ENCODE measurements at places on chromosomes 7 and 10. TPM values are rescaled to one million over a fixed set of nuclear protein-coding genes. Genes with fewer than 3 reads are reported as not detected.

CAMK1D gene
- polyA plus RNA-seq, result 0.97 TPM

CALHM2 gene
- 0.92 TPM for polyA plus RNA-seq

AKR1C8 gene
- polyA plus RNA-seq, result not detected

CPN1 gene
- polyA plus RNA-seq, result not detected

ABCB4 gene
- not detected for polyA plus RNA-seq

SPDYE8 gene
- polyA plus RNA-seq, result not detected

DCLRE1A gene
- polyA plus RNA-seq, result 4.8 TPM

ECHDC3 gene
- 3.5 TPM for polyA plus RNA-seq

C10orf62 gene
- polyA plus RNA-seq, result 0.06 TPM

KCTD7 gene
- polyA plus RNA-seq, result 4.6 TPM

GRCh38 chr10:61669849-61670248 is 7.1 kb downstream of the CABCOCO1 start:
- no peak overlapping the region for H3K4me3 ChIP-seq
- DNase-seq, result no peak
- no peaks in the 10 kb centered on the region for H3K4me1 ChIP-seq
- no peaks in the 10 kb centered on the region for H3K27me3 ChIP-seq

DNA sequence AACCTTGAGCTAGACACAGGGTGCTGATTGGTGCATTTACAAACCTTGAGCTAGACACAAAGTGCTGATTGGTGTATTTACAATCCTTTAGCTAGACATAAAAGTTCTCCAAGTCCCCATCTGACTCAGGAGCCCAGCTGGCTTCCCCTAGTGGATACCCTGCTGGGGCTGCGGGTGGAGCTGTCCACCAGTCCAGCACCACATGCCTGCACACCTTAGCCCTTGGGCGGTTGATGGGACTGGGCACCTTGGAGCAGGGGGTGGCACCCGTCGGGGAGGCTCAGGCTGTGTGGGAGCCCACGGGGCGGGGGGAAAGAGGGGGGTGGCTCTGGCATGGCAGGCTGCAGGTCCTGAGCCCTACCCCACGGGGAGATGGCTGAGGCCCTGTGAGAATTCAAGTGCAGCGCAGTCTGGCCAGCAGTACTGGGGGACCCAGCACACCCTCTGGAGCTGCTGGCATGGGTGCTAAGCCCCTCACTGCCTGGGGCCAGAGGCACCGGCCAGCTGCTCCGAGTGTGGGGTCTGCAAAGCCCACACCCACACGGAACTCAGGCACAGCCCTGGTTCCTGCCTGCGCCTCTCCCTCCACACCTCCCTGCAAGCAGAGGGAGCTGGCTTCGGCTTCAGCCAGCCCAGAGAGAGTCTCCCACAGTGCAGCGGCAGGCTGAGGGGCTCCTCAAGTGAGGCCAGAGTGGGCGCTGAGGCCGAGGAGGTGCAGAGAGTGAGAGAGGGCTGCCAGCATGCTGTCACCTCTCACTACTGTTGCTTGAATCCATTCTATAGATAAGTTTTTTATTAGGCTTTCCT is 369.8 kb upstream of the SMIM30 start:
- H3K27me3 ChIP-seq, result no peaks in the 10 kb centered on the region
- no peak overlapping the region for H3K27ac ChIP-seq
- no peak for DNase-seq
- no peaks in the 10 kb centered on the region for H3K4me1 ChIP-seq
- no peak overlapping the region for H3K4me3 ChIP-seq
- no peaks in the 10 kb centered on the region for H3K36me3 ChIP-seq

- no peak overlapping the region for H3K4me3 ChIP-seq
- H3K4me1 ChIP-seq, result no peaks in the 10 kb centered on the region
These were observed 13.5 kb downstream of the KCNH2 start for GRCh38 chr7:150964593-150965111.

- DNase-seq, result no peak
- no peaks in the 10 kb centered on the region for H3K27me3 ChIP-seq
- peaks cover 28% of the 10 kb centered on the region for H3K36me3 ChIP-seq
These were observed 23.2 kb upstream of the PRKAR1B start for GRCh38 chr7:750111-750905.

DNA sequence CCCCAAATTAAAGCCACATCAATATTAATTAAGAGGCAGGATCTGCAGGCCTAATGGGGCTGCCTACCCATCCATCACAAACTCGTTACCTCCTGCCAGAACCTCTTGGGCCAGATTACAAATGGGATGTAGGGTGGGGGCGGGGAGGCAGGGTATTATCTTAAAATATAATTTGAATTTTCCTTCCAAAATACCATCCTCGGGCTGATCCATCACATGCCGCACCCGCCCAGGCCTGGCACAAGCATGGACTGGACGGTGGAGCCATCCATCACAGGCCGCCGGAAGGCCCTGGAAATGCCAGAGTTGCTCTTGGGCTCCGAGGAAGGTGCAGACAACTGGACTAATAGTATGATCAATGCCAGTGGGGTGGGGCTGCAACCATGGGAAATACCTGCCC is 212.8 kb downstream of the GRID1 start:
- no peaks in the 10 kb centered on the region for H3K27me3 ChIP-seq
- no peaks in the 10 kb centered on the region for H3K4me1 ChIP-seq
- no peak overlapping the region for H3K27ac ChIP-seq
- no peak overlapping the region for H3K4me3 ChIP-seq

- DNase-seq, result no peak
- no peaks in the 10 kb centered on the region for H3K36me3 ChIP-seq
- H3K4me3 ChIP-seq, result no peak overlapping the region
- H3K27me3 ChIP-seq, result no peaks in the 10 kb centered on the region
These were observed 9.0 kb upstream of the EZH2 start for GRCh38 chr7:148893071-148893470.

GRCh38 chr10:3481496-3481895 is 303.5 kb downstream of the KLF6 start:
- H3K27ac ChIP-seq, result peak overlapping the region; percentile 63
- peaks cover 42% of the 10 kb centered on the region for H3K4me1 ChIP-seq
- DNase-seq, result no peak

DNA sequence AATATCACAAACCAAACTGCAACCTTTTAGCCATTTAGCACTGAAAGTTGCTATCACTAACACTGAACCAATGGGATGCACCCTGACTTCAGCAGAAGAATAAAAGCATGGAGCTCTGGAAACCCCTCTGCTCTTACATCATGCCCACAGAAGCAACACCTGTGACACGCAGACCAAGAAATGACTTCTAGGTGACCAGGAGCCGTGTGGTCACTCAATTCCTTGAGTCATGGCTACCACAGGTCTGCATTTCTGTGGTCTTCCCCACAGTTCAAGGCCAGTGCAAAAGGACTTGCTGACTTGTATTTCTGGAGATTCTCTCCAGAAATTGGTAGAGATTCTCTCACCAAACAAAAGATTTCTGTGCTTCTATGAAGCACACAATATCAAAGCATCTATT is 38.3 kb downstream of the NRCAM start:
- no peaks in the 10 kb centered on the region for H3K27me3 ChIP-seq
- no peaks in the 10 kb centered on the region for H3K36me3 ChIP-seq
- DNase-seq, result no peak
- H3K4me3 ChIP-seq, result no peak overlapping the region

GRCh38 chr7:39845006-39845405 is 105.0 kb upstream of the CDK13 start:
- H3K36me3 ChIP-seq, result no peaks in the 10 kb centered on the region
- no peak overlapping the region for H3K27ac ChIP-seq
- no peaks in the 10 kb centered on the region for H3K27me3 ChIP-seq
- H3K4me3 ChIP-seq, result no peak overlapping the region

- peaks cover 22% of the 10 kb centered on the region for H3K36me3 ChIP-seq
- no peaks in the 10 kb centered on the region for H3K4me1 ChIP-seq
- H3K27me3 ChIP-seq, result no peaks in the 10 kb centered on the region
- no peak overlapping the region for H3K27ac ChIP-seq
- DNase-seq, result no peak
- H3K4me3 ChIP-seq, result no peak overlapping the region
These were observed 79.6 kb downstream of the SND1 start for GRCh38 chr7:127731431-127732080.

DNA sequence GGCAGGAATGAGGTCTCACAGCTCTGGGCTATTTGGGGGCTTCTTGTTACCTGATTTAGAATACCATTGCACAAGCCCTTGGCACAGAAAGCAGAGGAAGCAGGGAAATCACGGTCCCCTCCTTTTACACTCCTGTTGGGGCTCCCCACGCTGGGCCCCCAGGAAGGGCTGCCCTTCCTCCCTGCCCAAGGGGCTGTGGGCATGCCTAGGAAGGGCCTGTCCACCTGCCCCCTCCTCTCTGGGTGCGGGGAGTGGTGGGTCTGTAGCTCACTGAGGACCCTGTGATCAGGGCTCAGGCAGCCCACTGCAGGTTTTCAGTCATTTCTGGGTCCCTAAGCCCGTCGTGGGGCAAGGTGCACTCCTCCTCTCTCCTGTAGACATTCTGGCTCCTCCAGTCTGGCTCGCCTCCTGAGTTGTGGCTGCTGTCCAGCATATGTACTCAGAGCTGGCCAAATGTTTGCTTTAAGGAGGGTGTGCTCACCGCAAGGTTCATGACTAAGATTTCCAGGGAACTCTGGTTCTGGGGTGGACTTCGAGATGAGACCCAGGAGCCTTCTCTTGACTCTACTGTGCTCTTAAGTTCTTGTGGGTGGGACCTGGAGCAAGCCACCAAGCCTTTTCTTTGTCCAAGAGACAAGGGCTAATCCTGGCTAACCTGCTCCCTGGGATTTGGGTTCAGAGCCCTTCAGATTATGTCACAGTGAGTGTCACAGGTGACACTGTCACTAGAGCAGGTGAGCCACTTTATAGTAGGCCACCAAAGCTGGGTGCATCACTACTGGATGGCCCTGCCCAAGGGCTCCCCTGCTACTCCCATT is 56.0 kb downstream of the TACR2 start:
- peaks cover 53% of the 10 kb centered on the region for H3K4me1 ChIP-seq
- DNase-seq, result no peak
- H3K27me3 ChIP-seq, result no peaks in the 10 kb centered on the region
- H3K4me3 ChIP-seq, result no peak overlapping the region
- no peak overlapping the region for H3K27ac ChIP-seq

DNA sequence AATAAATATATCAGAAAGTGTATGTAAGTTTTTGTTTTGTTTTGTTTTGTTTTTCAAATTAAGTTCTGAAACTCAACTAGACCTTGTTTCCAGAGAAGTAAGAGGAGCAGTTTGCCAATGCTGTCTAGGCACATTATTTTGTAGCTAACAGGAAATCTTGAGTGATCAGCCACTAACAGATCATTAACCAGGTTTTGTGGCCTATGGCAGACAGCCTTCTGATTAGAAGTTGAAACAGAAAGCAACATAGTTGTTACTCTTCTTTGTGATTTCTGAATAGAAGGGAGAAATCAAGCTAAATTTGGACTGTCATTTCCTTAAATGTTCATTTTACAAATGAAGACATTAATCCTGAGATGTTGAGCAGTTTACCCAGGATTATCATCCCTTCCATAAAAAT is 142.6 kb downstream of the PLXDC2 start:
- H3K4me3 ChIP-seq, result no peak overlapping the region
- no peaks in the 10 kb centered on the region for H3K36me3 ChIP-seq
- peaks cover under 1% of the 10 kb centered on the region for H3K4me1 ChIP-seq
- no peak overlapping the region for H3K27ac ChIP-seq

DNA sequence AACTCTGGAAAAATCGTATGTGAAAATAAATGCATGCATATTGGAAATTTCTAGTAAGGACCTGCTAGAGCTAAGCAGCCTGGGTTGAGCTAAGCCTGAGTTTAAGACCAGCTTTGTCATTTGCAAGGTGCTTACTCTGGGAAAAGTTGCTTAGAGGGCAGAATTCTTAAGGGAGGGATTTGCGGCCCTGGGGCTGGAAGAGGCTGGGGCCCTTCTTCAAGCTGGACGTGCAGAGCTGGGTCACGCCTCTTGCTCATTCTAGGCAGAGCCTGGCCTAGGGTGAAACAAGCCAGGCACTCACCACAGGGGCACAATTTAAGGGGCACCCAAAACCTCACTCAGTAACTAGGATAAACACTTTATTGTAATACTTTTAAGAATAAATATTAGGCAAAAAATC is 137.2 kb downstream of the ARHGAP22 start:
- H3K4me3 ChIP-seq, result no peak overlapping the region
- DNase-seq, result no peak
- H3K4me1 ChIP-seq, result peaks cover 42% of the 10 kb centered on the region
- no peak overlapping the region for H3K27ac ChIP-seq

All from keratinocyte (primary cell).